ENCODE measurements at places on chromosomes 1 and 21.

DNA sequence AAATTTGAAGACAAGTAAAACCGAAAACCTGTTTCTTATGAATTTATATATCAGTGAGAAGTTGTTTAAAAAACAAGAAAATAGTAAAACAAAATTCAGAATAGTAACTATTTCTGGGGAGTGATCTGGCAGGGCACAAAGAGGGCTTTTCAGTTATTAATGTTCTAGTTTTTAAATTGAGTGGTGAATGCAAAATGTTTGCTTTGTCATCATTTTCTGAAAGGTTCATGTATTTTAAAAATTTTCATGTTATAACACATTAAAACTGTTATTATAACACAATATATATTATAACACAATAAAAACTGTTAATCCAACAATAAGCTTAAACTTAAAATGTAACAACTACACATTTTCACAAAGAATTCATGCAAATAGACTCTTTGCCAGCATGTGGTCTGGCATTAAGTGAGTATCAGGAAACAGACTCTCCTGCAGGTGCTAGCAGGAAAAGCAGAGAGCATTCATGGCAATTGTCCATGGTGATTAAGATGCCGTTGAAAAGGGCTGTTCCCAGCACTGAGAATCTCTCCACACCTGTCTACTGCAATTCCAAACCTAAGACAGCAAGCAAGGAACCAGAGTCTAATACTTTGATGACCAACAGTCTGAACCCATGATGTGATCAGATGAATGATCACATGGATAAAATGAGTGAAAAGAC lies 204.9 kb downstream of the TBX15 start:
- DNase-seq: no peak

GRCh38 chr1:113874012-113874879 lies 2.7 kb upstream of the PTPN22 start:
- DNase-seq: no peak

GRCh38 chr1:113396585-113396984 lies 6.3 kb downstream of the MAGI3 start:
- no peak for DNase-seq

GRCh38 chr1:93106226-93106625 lies 27.1 kb downstream of the MTF2 start:
- DNase-seq: no peak

DNA sequence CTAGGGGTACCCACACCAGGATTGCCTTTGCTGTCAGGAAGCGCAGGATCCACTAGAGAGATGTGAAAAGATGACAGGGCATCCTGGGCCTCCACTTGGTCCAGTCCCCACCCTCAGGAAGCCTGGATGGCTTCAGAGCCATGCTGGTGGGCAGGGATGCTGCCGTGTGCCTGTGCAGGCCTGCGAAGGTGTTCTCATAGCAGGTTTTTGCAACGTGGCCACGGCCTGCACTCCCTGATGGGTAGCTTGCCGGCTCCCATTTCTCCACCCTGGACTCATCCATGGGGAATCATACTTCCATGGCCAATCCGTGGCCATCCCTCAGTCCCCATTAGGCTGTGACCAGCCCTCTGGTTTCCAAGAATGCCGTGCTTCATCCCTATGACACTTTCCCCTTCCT lies 34.1 kb upstream of the CNTN2 start:
- no peak for DNase-seq

DNA sequence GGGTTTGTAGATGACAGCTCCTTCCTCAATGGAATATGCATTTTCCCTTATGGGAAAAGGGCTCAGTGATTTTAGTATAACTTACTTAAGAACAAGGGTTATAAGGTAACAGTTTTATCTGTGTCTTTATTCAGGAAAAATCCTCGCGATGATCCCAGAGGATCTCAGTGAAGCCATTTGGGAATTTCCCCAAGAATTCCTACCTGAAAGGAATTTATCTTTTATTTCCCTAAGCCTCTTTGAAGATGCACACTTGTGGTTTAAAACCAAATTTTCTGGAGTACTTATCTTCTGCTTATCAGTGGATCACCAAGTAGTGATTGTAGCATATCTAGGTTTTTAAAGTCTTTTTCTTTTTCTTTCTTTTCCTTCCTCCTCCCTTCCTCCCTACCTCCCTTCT lies 58.8 kb downstream of the AK4 start:
- no peak for DNase-seq

GRCh38 chr1:84871181-84871580 lies 21.8 kb downstream of the LPAR3 start:
- DNase-seq: no peak
